ENCODE measurements at places on chromosomes 11 and 22. TPM values are rescaled to one million over a fixed set of nuclear protein-coding genes. Genes with fewer than 3 reads are reported as not detected.

DNA sequence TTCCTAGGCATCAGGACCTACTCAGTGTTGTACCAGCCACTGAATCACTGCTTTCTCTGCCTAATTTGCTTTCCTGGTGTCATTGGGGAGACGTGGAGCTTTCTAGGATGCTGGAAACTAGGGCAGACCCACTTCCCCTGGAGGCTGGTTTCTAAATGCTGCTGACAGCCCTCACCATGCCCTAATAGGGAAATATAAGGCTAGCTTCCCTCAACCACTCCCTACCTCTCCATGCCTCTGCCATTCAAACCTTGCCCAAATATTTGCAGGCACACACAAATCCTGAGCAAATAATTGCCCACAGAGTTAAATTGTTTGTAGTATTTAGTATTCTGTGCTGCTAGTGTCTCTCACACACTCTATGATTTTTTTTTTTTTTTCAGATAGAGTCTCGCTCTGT, 310.2 kb downstream of the DDX10 start:
- DNase-seq, result no peak

GRCh38 chr22:27163162-27164137, 506.1 kb downstream of the MIAT start:
- no peak for DNase-seq

- DNase-seq, result no peak
These were observed 3.0 kb downstream of the OR8D1 start for GRCh38 chr11:124310721-124311120.

DNA sequence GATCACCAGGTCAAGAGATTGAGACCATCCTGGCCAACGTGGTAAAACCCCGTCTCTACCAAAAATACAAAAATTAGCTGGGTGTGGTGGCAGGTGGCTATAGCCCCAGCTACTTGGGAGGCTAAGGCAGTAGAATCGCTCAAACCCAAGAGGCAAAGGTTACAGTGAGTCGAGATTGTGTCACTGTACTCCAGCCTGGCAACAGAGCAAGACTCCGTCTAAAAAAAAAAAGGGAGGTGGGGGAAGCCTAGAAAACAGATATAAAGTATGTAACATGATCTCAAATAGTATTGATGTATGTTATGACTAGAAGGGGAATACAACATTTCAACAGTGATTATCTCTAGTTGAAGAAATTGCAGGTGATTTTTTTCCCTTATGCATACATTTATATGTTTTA, 61.4 kb downstream of the SLC1A2 start:
- no peak for DNase-seq

GRCh38 chr11:60996381-60997138, 25.1 kb downstream of the CD6 start:
- no peak for DNase-seq

DNA sequence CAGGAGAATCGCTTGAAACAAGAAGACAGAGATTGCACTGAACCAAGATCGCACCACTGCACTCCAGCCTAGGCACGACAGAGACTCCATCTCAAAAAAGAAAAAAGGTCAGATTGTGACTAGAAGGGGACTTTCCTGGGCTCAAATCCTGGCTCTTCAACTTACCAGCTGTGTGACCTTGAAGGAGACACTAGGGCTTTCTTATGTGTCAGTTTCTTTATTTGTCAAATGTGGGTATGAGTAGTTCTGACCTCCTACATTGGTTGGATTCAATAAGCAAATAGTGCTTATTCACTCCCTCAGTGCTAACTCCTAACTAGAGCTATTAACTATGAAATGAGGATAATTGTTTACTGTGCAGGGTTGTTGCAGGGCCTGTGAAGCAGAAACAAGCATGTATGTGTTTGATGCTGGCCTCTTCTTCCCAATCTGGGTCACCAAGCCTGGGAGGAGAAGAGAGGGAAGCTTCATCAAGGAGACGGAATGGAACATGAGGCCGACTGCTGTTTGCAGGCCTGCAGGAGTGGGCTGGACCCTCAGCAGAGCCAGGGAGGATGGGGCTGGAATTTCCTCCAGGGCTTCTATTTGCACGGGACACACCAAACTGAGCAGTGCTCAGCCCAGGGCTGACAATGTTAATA, 22.5 kb downstream of the RHOD start:
- no peak for DNase-seq

DNA sequence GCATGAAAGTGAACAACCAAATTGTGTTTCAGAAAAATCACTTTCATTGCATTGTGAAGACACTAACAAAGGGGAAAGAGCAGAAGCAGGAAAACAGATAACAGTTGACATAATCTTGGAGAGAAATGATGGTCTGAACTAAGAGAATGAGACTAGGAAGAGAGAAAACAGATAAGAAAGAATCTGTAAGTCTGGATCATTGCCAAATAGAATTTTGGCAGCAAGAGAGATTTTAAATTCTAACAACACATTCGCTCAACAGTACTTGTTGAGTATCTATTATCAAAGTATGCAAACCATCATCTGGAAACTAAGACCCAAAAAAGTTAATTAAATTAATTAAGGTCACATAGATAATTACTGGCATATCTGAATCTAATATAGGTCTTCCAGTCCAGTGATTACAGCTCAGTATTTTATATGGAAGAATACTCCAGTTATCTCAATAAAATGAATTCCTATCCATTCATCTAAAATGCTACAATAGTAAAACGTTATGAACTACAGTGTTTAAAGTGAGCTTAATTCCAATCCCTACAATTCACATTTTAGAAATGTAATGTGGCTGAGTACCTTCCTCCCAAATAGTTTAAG, 166.7 kb upstream of the FAT3 start:
- no peak for DNase-seq

GRCh38 chr11:109089144-109089543, 332.8 kb upstream of the C11orf87 start:
- no peak for DNase-seq

DNA sequence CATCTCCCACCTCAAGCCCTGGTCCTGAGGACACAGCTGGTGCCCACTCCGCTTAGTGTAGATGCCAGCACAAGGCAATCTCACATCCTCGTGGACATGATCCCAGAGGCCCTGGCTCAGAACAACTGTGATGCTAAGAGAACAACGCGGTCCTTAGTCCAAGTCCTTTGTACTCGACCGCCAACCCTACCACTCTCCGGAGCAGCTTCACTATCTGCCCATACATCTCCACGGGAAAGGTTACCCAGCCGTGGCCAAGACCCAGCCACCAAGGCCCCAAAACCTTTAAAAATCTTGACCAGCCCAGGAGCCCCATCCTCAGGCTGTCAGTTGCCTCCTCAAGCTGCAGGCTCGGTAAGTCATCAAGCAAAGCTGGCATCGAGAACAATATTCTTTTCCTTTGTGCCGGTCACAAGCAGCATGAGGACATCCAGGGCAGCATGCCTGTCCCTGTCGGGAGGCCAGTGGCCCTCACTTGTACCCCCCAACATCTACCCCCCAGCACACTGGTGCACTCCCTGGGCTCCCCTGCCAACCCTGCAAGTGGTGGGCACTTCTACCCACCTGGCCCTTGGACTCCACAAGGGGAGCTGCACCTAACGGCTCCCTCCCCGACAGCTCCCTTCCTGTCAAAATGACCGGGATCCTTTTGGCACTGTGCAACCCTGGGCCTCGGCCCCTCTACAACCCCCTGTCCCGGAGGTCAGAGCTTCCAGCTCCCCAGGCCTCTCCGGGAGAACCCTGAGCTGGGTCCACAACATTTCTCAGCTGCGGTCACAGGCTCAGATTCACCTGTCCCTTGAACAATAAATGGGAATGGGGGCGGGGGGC, 2.5 kb downstream of the OSBPL5 start:
- DNase-seq, result no peak

ANKK1 gene
- total RNA-seq, result not detected

MPPED2 gene
- total RNA-seq, result 0.85 TPM

ISX gene
- total RNA-seq, result not detected

RIMBP3B gene
- total RNA-seq, result 0.09 TPM

SLC22A6 gene
- total RNA-seq, result not detected

LDHAL6A gene
- not detected for total RNA-seq
